ENCODE measurements at places on chromosomes 3 and 15. TPM values are rescaled to one million over a fixed set of nuclear protein-coding genes. Genes with fewer than 3 reads are reported as not detected.
A peak's percentile ranks its signal among the peaks of the same experiment; 100 is the strongest.

- no peak for DNase-seq
Observed at GRCh38 chr3:59927056-59927455, 877.2 kb upstream of the CFAP20DC start.

DNA sequence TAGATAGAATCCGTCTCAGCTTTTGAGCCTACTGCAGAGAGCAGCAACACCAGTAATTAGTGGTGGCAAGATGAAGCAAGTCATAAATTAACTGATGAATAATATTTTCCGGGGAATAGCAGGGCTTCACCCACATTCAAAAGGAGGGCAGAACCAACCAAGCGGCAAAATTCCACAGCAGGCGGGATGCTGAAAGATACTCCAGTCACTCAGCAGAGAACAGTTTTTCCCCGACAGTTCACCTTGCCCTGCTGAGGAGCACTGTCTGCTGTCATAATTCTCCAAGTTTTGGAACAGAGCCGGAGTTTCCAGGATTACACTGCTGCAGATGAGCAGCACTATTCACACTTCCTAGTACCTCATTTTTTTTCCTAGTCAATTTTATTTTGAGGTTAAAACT lies 274.7 kb downstream of the CD47 start:
- DNase-seq = no peak

- DNase-seq = no peak
Observed at GRCh38 chr3:6250167-6250566, 610.7 kb upstream of the GRM7 start.

GRCh38 chr15:40558952-40559742 lies 5.7 kb downstream of the CCDC32 start:
- DNase-seq = no peak

DNA sequence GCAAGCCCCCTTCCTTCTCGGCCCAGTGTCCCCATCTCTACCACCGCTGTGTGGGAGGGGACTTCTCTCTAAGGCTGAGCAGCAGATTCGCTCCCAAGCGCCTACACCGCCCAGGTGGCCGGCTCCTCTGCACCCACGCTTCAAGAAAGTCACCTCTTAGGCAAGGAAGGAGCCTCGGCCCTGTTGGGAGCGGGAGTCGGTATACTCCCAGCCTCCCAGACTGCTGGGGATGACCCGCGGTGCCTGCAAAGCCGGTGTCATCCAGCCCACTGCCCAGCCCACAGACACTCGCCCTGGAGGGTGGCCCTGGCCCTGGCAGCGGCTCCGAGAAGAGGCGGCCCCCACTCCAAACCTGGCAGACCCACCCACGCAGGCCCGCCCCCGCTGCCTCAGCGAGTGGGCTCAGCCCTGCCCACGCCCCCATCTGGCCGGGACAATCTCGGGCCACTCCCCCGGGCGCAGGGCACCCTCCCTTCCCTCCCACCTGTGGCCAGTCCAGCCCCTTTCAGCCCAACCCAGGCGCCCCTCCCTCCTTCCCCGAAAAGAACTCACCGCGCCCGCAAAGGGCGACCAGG lies 396 bp downstream of the CHRNB4 start:
- no peak for DNase-seq

GRCh38 chr15:92073044-92073785 lies 219.7 kb downstream of the SLCO3A1 start:
- no peak for DNase-seq

DNA sequence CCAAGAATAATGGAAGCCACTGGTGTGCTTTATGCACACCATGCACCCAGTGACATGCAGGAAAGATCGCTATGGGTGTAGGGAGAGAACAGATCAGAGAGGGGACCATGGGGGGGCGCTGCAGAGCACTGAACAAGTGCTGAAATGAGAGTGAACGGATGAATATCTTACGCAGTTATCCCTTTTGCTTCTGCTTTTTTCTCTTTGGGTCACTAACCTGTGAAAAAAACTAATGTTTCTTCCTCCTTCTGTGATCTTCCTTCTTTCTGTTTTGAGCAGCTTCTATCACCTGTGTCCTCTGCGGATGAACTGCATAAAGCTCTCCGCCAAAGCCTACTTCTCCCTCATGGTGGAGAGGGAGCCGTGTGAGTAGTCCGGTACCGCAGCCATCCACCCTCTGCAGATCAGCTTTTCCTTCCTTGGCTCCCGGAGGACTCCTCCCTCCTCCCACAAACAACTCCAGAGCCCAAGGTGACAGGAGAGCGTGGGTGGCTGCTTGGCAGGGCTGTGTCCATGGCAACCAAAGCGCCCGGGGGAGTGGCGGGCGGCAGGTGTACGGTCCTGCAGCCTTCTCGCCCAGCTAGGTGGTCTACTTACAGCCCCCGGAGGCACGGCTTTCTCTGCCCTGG lies 106.2 kb downstream of the DGKG start:
- peak; percentile 33 for DNase-seq

- DNase-seq = no peak
Observed at GRCh38 chr15:56805466-56806147, 72.3 kb upstream of the ZNF280D start.

DNA sequence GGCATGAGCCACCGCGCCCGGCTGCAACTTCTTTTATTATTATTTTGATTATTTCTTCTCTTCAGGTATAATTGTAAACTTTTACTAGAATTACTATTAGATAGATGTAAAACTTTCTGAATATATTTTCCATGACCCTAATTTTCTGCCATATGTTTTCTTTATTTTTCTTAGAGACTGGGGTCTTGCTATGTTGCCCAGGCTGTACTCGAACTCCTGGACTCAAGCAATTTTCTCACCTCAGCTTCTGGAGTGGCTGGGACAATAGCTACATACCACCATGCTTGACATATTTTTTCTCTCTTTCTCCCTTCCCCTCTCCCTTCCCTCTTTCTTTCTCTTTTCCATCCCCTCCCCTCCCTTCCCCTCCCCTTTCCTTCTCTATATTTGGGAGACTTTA lies 29.6 kb upstream of the CHST2 start:
- no peak for DNase-seq

GRCh38 chr15:101258238-101259144 lies 6.6 kb upstream of the CHSY1 start:
- DNase-seq = peak; percentile 45

DNA sequence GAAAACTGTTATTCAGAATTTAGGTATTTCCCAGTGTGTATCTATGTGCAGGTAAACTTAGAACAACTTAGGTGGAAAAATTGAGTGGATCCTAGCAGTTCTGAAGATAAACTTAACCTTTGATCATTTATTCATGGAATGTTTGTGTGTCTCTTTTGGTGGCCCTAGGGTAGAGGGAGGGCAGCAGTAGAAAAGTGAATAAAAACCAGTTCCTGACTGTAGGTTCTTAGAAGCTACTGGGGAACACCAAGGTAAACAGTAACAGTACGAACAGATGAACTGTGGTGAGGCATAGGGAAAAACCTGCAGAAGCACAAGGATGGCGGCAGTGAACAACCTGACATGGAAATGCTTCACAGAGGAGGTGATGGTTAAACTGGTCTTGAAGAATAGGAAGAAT lies 2.5 kb downstream of the SNRK start:
- no peak for DNase-seq

GRCh38 chr3:177039490-177040274 lies 157.6 kb downstream of the TBL1XR1 start:
- no peak for DNase-seq

GRCh38 chr15:69032703-69033373 lies 18.3 kb downstream of the NOX5 start:
- no peak for DNase-seq

DNA sequence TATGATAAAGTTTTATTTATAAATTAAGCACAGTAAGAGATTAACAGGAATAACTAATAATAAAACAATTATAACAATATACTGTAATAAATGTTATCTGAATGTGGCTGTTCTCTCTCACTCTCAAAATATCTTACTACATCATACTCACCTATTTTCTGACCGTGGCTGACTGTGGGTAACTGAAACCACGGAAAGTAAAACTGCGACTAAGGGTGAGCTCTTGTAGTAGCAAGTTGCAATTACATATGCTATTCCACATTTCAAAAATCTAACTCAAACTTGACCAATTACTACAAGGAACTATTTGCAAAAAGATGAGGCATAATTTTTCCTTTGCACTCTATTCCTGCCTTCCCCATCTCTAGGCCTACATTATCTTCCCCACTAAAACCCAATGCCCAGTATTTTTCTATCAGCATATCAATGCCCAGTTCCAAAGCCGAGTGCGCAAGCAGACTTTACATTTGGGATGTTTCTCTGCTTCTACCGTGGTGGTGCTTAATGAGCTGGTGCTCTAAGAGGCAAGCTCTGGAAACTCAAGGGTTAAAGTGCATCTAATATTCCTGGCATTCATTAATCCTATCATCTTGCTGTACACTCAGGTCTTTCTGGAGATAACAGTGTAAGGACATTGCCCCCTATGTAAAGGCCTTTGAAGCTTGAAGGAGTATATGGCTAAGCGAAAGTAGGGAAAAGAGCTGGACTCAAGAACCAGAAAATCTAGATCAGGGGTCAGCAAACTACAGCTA lies 6.7 kb downstream of the PCYT1A start:
- DNase-seq = no peak

- DNase-seq = no peak
Observed at GRCh38 chr3:61606196-61606595, 44.8 kb downstream of the PTPRG start.

- DNase-seq = peak; percentile 49
Observed at GRCh38 chr15:90665288-90666134, 51.6 kb upstream of the BLM start.

- DNase-seq = peak; percentile 49
Observed at GRCh38 chr15:58269455-58270414, 131.6 kb downstream of the AQP9 start.

DNA sequence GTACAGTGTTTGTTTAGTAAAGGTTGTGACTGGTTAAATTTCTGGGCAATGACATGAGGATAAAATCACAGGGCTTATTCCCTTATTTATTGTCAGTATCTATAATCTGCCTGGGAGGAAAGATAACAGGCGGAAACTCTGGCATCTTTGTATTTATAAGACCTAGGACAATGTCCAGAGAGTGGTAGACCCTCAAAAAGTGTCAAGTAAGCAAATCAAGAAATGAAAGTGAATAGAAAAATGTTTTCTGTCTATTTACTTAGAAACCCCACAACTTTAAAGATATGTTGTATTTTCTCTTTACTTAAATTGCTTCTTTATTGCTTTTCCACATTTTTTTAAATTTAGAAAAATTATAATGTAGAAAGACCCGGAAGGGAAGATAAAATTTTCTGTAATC lies 544.6 kb downstream of the EDEM1 start:
- DNase-seq = no peak

GRCh38 chr15:69718436-69718835 lies 265.8 kb downstream of the RPLP1 start:
- no peak for DNase-seq

DNA sequence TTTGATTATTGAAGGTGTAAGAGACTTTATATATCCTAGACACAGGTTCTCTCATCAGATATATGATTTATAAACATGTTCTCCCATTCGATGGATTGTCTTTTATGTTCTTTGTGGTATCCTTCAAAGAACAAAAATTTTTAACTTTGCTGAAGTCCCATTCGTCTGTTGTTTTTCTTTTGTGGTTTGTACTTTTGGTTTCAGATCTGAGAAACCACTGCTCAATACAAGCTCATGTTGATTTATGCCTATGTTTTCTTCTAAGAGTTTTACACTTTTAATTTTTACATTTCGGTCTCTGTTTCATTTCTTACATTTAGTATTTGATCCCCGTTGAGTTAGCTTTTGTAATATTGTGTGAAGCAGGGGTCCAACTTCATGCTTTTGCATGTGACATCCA lies 103.3 kb upstream of the SPRED1 start:
- DNase-seq = no peak

DNA sequence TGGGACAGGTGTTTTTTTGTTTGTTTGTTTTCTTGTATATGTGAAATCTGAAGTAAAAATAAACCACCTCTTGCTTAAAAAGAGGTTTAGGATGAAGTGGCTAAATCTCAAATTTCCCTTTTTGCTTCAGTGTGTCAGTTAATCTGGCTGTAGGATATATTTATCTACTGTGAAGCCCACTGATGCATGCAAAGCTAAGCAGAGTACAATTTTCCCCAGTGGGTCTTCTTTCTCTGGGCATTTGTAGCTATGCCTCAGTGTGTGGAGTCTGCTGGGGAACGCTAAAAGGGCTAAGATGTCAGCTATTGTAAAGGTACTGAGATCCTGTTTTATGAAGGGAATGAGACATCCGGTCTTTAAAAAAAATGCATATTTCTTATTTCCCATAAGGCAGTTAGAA lies 190.6 kb downstream of the TCF12 start:
- DNase-seq = no peak

GRCh38 chr3:61903074-61903473 lies 341.7 kb downstream of the PTPRG start:
- DNase-seq = no peak

GRCh38 chr3:124256599-124256998 lies 264.7 kb upstream of the ROPN1 start:
- no peak for DNase-seq

DNA sequence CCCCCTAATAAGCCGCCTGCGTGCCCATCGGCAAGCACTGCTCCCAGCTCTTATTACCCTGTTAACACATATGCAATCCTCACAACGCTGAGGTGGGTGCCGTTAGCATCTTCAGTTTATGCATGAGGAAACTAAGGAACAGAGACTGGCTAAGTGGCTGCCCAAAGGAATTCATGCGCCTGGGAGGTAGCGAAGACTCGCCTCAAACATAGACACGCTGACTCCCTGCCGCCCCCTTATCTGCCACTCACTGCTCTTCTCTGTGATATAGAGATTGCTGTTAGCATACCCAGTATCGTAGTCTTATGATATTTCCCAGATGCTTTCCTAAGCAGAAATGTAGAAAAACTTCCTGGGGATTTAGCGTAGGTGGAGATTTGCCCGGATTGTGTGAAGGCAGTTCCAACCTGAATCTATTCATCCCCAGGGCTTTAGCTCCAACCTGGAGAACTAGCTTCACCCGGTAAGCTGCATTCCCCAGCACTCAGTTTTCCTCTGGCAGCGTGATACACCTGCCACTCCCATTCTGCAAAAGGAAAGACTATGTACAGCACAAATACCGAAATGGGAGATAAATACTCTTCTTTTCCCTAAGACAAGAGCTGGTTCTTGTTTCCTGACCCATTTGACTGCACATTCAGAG lies 23.7 kb upstream of the CD47 start:
- no peak for DNase-seq

DNA sequence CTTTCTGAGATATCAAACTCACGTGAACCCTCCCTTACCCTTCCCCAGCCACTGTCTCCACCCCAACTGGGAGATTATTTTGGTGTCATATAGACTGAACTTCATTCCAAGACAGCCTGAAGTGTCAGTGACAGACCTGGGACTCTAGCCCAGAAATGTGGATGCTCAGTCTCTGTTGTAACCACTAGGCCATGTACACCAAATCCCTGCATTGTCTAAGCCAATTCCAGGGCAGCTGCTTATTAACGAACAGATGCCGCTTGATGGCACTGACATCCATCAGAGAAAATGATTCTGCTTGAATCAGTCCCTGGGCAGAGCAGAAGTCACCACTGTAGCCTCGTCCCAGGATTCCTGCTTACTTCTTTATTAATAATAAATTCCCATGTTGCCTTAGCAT lies 305.5 kb downstream of the GRM7 start:
- DNase-seq = no peak

Gene GP5
- not detected for total RNA-seq

Gene STAC
- 6.5 TPM for total RNA-seq

Gene TEX55
- total RNA-seq = not detected

Gene FSIP1
- total RNA-seq = 17.5 TPM

Gene NOP10
- total RNA-seq = 81.9 TPM

Gene PLA2G4E
- total RNA-seq = not detected

Measured in frontal cortex (tissue), 4 donors.